T-cell (primary cell): ENCODE measurements at places on chromosomes 13 and 19. TPM values are rescaled to one million over a fixed set of nuclear protein-coding genes. Genes with fewer than 3 reads are reported as not detected.

DNA sequence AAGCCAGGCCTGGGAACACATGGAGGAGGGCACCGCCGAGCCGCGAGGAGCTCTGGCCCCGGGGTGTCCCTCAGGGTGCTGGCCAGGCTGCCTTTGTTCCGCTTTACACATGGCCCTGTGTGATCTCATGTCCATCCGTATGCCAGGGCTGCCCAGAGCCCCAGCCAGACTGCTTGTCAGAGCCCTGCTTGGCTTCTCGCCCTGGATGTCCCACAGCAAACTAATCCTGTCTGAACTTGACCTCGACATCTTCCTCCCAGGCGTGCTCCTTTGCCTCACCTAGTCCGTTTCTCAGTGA, 14.3 kb downstream of the BCKDHA start:
- no peak overlapping the region for H3K27ac ChIP-seq
- no peaks in the 10 kb centered on the region for H3K27me3 ChIP-seq
- H3K36me3 ChIP-seq = peaks cover 36% of the 10 kb centered on the region

- peaks cover 10% of the 10 kb centered on the region for H3K27me3 ChIP-seq
- H3K4me1 ChIP-seq = no peaks in the 10 kb centered on the region
- no peak for DNase-seq
- no peak overlapping the region for H3K27ac ChIP-seq
- H3K36me3 ChIP-seq = no peaks in the 10 kb centered on the region
These were observed 107.6 kb upstream of the RNF113B start for GRCh38 chr13:98284679-98285078.

GRCh38 chr19:7540761-7541474, 5.4 kb downstream of the PNPLA6 start:
- no peak for DNase-seq
- no peaks in the 10 kb centered on the region for H3K27me3 ChIP-seq
- H3K4me1 ChIP-seq = peaks cover 5% of the 10 kb centered on the region

NLRP4 gene
- not detected for total RNA-seq
